ENCODE measurements at places on chromosomes 13 and 19. TPM values are rescaled to one million over a fixed set of nuclear protein-coding genes. Genes with fewer than 3 reads are reported as not detected.
A peak's percentile ranks its signal among the peaks of the same experiment; 100 is the strongest.

DNA sequence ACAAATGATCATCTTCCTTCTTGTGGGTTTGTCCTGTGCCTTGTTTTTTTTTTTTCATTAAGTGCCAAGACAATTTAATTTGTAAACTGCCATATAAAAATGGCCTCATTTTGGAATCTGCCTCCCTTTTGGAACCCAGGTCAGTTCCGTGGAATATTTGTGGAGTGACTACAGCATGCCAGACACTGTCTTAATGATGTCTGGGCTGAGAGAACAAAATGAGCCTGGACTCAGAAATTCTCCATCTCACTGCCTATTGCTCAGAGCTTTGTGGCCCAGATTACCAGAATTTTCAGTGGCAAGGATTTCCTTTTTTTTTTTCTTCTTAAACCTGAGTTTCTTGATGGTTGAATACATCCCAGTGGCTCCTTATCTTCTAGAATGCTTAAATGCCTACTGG, 340.6 kb downstream of the ENOX1 start:
- DNase-seq: no peak

GRCh38 chr19:8609279-8610040, 1.1 kb downstream of the ADAMTS10 start:
- DNase-seq: peak; percentile 33

- peak; percentile 60 for DNase-seq
These were observed 8.0 kb upstream of the POU2F2 start for GRCh38 chr19:42140125-42140754.

JAK3 gene
- total RNA-seq: 4.4 TPM

DIS3 gene
- 31.4 TPM for total RNA-seq

DNA sequence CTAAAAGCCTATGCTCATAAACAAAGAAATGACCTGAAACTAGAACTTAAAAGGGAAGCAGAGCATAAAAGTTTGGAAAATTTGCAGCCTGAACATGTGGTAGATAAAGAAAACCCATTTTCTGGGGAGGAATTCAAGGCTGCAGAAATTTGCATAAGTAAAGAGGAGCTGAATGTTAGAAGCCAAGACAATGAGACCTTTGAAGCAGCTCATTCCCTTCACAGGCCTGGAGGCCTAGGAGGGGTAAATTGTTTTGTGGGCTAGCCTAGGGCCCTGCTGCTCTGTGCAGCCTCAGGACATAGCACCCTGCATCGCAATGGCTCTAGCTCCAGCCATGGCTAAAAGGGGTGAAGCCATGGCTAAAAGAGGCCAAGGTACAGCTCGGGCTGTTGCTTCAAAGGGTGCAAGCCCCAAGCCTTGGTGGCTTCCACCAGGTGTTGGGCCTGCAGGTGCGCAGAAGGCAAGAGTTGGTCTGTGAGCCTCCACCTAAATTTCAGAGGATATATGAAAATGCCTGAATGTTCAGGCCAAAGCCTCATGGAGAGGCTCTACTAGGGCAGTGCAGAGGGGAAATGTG, 38.3 kb downstream of the ZIC2 start:
- no peak for DNase-seq

SHC2 gene
- 45.6 TPM for total RNA-seq

GRCh38 chr13:91878491-91878890, 480.1 kb downstream of the GPC5 start:
- no peak for DNase-seq

DNA sequence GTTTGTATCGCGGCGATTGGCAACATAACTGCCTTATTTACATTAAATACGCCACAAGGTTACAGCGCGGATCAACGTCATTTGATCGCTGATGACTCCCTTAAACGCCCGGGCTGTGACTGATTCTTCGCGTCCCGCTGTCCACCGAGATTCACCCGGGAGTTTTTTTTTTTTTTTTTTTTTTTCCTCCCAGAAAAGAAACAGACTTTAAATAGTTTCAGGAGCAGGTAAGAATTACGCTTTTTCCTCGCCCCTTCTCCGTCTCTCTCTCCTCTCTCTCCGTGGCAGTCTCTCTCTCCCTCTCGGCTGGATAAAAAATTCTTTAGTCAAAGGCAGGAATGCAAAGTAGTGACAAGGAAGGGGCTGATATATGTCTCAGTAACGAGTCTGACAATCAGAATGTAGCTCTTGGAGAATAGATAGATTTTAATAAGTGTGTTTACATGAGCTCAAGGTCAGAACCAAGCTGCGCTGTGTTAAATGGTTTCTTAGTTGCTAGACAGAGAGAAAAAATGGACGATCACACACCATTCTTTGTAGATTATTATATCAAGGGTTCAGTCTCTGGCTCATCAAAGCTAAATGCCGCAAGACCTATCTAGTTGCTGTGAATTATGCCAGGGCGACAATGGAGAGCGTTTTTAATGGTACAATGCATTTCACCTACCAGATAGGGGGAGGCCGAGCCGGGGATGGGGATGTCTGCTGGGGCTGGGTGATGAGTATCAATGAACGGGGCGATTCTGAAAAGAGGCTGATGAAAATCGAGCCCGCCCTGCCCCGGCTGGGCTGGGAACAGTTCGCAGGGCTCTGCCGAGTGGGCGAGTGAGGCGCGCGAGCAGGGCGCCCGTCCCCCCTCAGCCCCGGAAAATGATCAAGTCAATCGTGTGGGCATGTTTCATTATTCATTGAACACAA, 147.2 kb upstream of the ZNF536 start:
- DNase-seq: peak; percentile 18

DNA sequence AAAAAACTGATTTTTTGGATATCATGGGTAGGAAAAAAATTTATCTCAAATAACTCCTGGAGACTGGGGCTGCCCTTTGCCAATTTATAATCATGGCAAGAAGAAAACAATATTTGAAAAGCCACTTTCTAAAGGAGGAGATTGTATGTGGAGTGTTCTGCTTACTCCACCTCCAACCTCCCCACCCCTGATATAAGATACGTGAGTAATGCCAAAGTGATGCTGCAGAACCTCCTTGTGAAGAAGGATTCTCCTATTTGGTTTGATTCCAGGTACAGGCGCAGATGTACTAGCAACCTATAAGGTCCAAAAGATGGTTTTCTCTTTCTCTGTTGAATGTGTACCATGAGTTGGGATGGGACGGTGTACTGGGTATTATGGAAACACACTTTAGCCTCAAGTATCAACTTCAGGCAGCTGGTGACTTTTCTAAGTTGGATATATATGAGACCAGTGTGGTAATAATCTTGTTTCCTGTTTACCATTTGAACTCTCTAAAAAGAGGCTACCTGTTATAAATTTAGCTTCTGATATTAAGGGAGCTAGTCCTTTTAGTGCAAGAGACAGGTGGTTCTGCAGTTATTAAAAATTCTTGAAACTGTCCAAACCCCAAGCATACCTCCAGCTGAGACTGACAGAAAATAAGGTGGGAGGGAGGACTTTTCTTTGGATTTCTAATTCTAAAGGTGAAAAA, 724.0 kb upstream of the MIR17HG start:
- DNase-seq: no peak

GRCh38 chr13:25242956-25243355, 44.3 kb downstream of the MTMR6 start:
- no peak for DNase-seq

DNA sequence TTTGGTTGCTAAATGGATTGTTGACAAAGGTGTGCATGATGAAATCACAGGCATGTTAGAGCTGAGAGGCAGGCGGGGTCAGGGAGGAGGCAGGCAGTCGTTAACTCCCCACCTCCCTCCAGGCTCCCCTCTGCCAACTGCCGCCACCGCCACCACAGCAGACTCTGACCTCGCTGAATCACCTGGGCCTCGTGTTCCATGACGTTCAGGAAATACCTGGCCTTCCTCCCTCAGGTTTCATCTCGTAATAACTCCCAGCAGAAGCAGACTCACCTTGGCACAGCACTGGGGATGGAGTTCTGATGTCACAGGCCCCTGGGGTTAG, 198.5 kb downstream of the KATNAL1 start:
- DNase-seq: no peak

DNA sequence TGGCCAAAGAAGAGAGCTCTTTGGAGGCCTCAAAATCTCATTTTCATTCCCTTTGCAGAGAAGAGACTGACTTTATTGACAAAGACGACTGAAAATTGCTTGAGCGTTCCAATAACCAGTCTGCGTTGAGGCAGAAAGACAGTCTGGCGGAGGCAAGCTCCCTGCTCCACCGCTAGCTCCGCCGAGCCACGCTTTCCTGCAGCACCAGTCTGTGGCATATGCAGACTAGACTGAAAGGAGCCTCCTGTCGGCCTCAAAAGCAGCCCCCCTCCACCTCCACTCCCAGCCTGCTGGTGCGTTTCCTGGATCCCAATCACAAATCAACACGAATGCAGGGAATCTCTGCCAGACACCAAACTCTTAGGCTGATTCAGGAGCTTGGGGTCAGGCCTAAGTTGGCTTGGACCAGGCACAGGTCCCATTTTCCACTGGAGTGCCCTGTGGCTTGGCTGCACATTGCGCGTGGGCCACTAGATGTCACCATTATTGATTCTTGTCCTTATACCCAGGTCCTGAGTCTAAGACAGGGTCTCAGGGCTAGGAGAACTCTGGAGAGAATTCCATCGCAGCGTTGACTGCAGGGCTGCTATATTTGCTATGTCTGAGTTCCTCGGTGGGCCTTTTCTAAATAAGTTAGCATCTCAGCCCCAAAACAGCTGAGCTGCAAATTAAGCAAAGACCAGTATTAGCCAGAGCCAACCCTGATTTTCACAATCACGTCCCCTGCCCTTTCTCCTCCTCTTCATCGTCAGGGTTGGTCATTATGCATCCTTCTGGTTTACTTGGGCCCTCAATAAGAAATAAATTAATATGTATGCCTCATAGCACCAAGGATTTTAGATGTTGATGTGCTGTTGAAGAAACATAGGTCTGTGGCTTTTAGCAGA, 5.2 kb upstream of the ZNF507 start:
- peak; percentile 81 for DNase-seq

RHPN2 gene
- total RNA-seq: 11.2 TPM

C1QTNF9B gene
- not detected for total RNA-seq

DNA sequence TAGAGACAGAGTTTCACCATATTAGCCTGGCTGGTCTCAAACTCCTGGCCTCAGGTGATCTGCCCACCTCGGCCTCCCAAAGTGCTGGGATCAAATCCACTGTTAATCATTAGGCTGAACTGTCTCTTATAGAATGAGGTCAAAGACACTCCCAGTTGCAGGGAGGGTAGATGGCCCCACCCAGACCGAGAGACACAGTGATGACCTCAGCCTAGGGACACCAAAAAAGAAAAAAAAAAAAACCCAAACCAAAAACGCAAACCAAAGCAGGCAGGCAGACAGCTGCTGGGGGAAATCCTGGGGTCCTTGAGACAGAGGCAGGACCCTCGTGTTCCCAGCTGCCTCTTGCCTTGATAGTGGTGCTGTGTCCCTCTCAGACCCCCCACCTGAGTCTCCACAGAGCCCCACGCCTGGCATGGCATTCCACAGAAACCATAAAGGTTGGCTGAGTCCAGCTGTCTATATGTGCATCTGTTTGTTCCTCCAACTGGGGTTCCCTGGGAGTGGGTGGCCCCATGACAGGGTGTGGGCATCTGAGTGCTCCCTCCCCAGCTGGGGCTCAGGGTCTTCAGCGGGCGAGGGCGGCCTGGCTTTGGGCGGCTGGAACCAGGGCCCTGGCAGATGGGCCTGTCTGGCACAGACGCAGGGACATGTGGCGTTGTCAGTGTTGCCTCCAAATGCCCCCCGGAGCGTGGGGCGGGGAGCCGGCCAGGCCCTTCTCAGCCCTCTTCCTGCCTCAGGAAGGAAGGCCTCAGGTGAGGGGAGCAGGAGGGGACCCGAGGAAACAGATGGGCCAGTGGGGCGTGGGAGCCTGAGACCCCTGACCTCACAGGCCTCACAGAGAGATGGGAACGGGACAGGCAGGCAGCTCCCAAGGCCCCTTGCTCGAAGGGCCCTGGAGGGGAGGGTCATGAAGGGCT, 5.2 kb downstream of the DAND5 start:
- peak; percentile 36 for DNase-seq

GRCh38 chr13:63297163-63297562, 1881.5 kb upstream of the PCDH20 start:
- no peak for DNase-seq

GRCh38 chr13:65787082-65787481, 1443.1 kb downstream of the PCDH9 start:
- no peak for DNase-seq

DNA sequence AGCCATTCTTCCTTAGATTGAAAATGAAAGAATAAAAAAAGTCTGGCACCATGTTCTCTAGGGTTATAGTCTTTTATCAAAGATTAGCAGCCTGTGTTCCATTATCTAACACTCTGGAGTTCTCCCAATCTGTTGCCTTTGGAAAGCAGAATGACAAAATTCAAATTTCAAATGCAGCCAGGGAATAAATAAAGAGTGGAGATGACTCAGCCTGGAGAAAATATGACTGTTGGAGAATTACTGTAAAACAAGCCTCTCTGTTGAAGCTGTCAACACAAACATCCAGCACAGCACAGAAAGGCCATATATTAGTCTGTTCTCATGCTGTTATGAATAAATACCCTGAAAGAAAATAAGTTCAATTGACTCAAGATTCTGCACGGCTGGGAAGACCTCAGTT, 650.5 kb upstream of the SLC10A2 start:
- DNase-seq: no peak

- no peak for DNase-seq
These were observed 133.5 kb upstream of the KL start for GRCh38 chr13:32882691-32883090.

KL gene
- 1.8 TPM for total RNA-seq

CA11 gene
- total RNA-seq: 7.3 TPM

DNA sequence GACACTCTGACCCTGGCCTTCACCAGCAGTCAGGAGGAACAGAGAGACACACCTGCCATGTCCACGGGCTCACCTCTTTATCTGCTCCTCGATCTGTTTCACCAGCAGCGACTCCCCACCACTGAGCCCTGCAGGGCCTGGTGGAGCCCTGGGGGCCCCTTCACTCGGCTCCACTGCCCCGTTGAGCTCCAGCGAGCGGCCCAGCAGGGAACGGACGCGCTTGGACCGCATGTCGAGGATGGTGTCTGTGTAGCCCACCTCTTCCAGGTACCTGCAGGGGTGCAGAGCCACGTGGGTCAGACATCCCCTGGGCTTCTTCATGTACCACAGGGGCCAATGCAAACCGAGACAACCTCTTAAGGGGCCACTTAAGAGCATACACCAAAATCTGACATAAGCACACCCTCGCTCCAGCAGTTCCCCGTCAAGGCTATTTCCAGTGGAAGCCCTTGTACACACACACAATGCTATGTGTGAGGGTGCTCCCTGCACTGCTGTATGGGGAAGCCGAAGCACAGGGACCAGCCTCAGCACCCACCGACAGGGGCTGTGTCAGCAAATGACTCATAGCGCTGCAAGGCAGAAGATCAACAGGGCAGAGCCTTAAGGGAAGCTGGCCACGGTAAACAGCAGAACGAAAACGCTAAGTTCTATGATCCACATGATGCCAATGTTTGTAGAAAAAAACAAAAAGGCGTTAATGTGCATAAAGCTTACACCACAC, 12.7 kb upstream of the FKRP start:
- DNase-seq: no peak

CARM1 gene
- total RNA-seq: 14.8 TPM

GRCh38 chr13:36089130-36089647, 42.0 kb downstream of the DCLK1 start:
- DNase-seq: no peak

GRCh38 chr13:91523116-91523515, 124.7 kb downstream of the GPC5 start:
- no peak for DNase-seq

ZNF541 gene
- 0.40 TPM for total RNA-seq

Data from thyroid gland (tissue), 4 donors.